ENCODE measurements at places on chromosomes 13 and 19.

DNA sequence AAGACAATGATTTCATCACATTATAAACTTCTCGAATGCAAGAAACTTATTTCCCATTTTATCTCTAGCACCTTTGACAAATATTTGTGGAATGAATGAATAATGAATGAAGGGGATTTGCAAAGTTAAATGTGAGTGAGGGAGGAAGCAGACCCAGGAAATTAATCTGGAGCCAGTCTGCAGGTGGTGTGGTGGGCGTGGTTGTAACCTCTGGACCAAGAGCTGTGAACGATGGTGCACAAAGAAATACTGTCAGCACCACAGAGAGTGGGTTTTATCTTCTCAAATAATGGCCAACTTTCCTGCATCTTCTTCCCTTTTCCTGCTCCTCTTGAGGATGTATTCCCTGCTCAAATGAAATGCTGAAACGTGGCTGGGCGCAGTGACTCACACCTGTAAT is 11.0 kb upstream of the ZNF792 start:
- no peaks in the 10 kb centered on the region for H3K36me3 ChIP-seq
- no peak for DNase-seq
- H3K4me3 ChIP-seq, result no peak overlapping the region
- no peak overlapping the region for H3K27ac ChIP-seq
- H3K4me1 ChIP-seq, result no peaks in the 10 kb centered on the region

DNA sequence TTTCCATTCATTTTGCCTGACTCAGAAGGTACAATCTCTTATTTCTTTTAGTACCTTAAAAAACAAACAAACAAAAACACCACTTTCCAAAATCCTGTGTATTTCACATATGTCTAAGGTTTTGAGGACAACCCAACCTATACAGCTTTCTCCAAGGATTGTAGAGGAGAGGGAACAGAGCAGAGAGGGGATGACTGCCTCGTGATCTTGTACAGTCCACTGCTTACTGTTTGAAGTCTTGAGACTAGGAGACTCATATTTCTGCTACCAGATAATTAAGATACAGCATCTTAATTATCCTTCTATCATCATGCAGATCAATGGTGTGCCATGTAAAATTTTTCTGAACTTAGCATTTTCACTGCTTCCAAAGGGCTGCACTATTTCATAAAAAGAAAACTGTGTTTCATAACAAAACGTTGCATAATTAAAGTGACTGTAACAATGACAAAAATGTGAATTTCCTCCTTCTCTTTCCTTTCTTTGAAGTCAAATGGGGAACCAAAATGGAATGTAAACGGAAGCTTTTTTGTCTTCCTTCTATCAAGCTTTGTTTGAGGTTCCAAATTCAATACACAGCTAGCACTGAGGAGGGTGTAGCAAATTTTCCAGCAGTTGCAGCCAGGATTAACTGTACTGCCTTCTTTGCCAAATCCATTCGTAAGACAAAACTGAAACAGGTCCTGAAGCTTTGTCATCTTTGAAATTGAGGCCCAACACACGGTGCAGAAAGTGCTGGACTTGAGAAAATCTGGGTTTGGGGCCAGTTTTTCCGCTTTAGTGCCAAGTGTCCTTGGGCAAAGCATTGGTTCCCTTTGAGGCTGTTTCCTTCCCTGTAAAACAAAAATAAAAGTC is 34.9 kb upstream of the RCBTB2 start:
- no peaks in the 10 kb centered on the region for H3K27me3 ChIP-seq
- peaks cover 4% of the 10 kb centered on the region for H3K4me1 ChIP-seq

- no peaks in the 10 kb centered on the region for H3K36me3 ChIP-seq
- no peaks in the 10 kb centered on the region for H3K27me3 ChIP-seq
- no peaks in the 10 kb centered on the region for H3K4me1 ChIP-seq
- no peak overlapping the region for H3K27ac ChIP-seq
- DNase-seq, result no peak
Observed at GRCh38 chr19:29013325-29013724, 199.6 kb downstream of the UQCRFS1 start.

DNA sequence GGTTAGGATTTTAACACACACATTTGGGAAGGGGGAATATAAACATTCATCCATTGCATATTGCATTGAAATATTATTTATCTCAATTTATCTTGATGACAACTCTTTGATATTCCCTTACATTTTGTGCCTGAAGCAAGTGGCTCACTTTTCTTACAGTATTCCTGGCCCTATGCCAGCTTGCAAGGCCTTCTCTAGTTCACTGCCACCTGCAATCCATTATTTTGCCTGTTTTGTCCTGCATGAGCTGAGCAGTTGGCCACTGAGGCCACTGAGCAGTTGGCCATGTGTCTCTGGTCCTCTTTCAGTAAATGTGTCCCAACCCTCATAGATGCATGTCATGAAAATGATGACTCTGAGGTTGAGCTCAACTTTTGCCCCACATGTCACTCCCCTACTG is 49.8 kb downstream of the CBY2 start:
- H3K36me3 ChIP-seq, result no peaks in the 10 kb centered on the region
- no peaks in the 10 kb centered on the region for H3K4me1 ChIP-seq
- DNase-seq, result no peak
- H3K27me3 ChIP-seq, result peaks cover 8% of the 10 kb centered on the region

DNA sequence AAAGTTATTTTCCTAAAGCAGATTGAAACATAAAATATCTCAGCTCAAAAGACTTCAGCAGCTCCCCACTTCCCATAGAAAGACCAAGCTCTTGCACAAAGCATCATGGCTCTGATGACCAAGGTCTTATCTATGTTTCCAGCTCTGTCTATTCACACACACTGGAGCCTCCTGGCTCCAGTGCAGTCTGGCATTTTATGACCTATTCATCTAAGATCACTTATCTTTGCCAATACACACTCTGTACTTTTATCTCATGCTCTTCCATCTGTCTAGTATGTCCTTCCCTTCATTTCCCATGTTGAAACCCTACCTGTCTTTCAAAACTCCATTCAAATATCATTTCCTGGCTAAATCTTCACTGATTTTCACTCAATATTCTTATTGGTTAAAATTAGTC is 74.4 kb downstream of the FGF9 start:
- no peaks in the 10 kb centered on the region for H3K27me3 ChIP-seq
- H3K4me3 ChIP-seq, result no peak overlapping the region
- H3K27ac ChIP-seq, result no peak overlapping the region
- peaks cover 9% of the 10 kb centered on the region for H3K4me1 ChIP-seq
- H3K36me3 ChIP-seq, result no peaks in the 10 kb centered on the region
- DNase-seq, result no peak

GRCh38 chr19:16628984-16629691 is 1.1 kb upstream of the MED26 start:
- peak; percentile 72 for DNase-seq
- peaks cover 20% of the 10 kb centered on the region for H3K36me3 ChIP-seq
- 0 out of 2 replicates have a peak, but pooled peaks cover 2% of the 10 kb centered on the region for H3K4me1 ChIP-seq
- no peaks in the 10 kb centered on the region for H3K27me3 ChIP-seq
- H3K27ac ChIP-seq, result peak overlapping the region; percentile 90

GRCh38 chr13:113835461-113836270 is 28.2 kb downstream of the GAS6 start:
- no peak overlapping the region for H3K4me3 ChIP-seq
- peak; percentile 79 for DNase-seq
- peaks cover 58% of the 10 kb centered on the region for H3K36me3 ChIP-seq
- H3K27ac ChIP-seq, result peak overlapping the region; percentile 25

DNA sequence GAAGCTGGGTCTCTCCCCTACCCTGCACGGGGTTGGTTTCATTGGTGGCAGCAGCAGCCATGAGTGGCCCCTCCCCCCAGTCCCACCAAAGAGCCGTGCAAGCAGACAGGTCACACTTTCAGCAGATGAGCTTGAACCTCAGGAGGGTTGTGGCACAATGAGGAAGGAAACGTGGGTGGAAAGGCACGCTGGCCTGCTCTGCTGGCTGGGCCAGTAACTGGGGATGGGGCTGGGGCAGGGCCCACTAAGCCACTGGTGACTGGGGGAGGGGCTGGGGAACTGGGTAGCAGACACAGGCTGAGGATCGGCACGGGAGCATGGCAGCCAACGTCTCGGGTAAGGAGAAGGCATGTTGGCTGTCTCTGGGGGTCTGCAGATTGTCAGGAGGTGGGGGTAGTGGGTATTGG is at the start of gene P2RY11:
Gene P2RY11 (plus strand): TSS at position 289 of the 407 bp plus-strand sequence. CDS start 29 bp downstream, at position 318.
- H3K4me3 ChIP-seq, result no peak within 1 kb of the TSS
- no peak within 1 kb of the TSS for H3K27ac ChIP-seq
- H3K4me1 ChIP-seq, result peaks cover 2% of the 10 kb centered on the region
- H3K36me3 ChIP-seq, result peaks cover 60% of the 10 kb centered on the region

DNA sequence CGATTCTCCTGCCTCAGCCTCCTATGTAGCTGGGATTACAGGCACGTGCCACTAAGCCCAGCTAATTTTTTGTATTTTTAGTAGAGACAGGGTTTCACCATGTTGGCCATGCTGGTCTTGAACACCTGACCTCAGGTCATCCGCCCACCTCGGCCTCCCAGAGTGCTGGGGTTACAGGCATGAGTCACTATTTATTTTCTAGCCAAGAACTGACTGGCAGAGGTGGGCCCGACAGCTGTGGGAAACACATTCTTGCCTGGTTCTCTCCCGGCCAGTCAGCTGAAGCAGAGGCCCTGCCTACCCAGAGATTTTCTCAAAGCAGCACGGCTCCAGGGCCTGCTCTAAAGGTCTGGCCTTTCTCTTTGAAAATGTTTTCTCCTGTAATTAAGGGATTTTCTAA is 108.0 kb downstream of the KCTD15 start:
- H3K4me1 ChIP-seq, result no peaks in the 10 kb centered on the region
- H3K27me3 ChIP-seq, result peaks cover 30% of the 10 kb centered on the region
- H3K4me3 ChIP-seq, result no peak overlapping the region
- H3K27ac ChIP-seq, result no peak overlapping the region
- no peak for DNase-seq

- no peak overlapping the region for H3K4me3 ChIP-seq
- no peak for DNase-seq
- H3K27ac ChIP-seq, result no peak overlapping the region
- peaks cover 20% of the 10 kb centered on the region for H3K27me3 ChIP-seq
Observed at GRCh38 chr13:76971851-76972829, 19.7 kb upstream of the CLN5 start.

- H3K27me3 ChIP-seq, result no peaks in the 10 kb centered on the region
- DNase-seq, result no peak
- no peak overlapping the region for H3K4me3 ChIP-seq
- no peak overlapping the region for H3K27ac ChIP-seq
- peaks cover 2% of the 10 kb centered on the region for H3K4me1 ChIP-seq
Observed at GRCh38 chr13:42109957-42110356, 61.5 kb downstream of the DGKH start.

DNA sequence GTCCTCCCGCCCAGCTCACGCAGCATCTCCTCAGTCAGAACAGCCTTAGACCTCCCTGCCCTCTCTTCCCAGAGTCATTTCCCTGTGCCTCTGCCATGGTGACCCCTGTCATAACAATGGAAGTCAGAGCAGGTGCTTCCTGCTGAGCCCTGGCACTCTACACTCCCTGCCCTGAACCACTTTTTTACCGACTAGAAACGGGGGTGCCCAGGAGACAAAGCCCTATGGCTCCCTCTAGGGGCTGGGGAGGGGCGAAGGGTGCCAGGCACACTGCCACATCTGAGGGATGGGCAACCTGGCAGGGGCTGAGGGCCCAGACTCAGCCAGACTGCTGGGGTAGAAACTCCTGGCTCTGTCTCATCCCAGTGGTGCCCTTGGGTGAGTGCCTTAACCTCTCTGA is 16.4 kb downstream of the ZNF574 start:
- no peak overlapping the region for H3K4me3 ChIP-seq
- no peaks in the 10 kb centered on the region for H3K36me3 ChIP-seq
- no peak overlapping the region for H3K27ac ChIP-seq
- DNase-seq, result no peak
- peaks cover 12% of the 10 kb centered on the region for H3K4me1 ChIP-seq

DNA sequence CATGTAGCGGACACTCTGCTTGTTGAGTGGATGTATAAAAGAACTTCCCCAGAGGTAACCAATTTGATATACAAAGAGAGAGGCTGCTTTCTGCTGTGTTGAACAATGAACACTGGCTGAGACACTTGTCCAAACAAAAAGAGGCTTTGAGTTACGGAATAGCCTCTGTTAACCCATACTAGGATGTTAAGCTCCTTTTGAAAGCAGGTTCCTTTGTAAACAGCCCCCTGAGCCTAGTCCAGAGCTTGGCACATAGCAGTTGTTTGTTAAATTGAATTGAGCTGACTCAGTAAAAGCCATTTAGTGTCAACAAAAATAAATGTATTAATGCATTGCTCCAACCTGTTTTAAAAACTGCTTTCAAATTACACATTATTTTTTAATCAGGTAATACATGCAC is 200.1 kb downstream of the MZT1 start:
- H3K4me3 ChIP-seq, result no peak overlapping the region
- DNase-seq, result no peak
- no peaks in the 10 kb centered on the region for H3K27me3 ChIP-seq
- H3K36me3 ChIP-seq, result no peaks in the 10 kb centered on the region
- no peaks in the 10 kb centered on the region for H3K4me1 ChIP-seq

DNA sequence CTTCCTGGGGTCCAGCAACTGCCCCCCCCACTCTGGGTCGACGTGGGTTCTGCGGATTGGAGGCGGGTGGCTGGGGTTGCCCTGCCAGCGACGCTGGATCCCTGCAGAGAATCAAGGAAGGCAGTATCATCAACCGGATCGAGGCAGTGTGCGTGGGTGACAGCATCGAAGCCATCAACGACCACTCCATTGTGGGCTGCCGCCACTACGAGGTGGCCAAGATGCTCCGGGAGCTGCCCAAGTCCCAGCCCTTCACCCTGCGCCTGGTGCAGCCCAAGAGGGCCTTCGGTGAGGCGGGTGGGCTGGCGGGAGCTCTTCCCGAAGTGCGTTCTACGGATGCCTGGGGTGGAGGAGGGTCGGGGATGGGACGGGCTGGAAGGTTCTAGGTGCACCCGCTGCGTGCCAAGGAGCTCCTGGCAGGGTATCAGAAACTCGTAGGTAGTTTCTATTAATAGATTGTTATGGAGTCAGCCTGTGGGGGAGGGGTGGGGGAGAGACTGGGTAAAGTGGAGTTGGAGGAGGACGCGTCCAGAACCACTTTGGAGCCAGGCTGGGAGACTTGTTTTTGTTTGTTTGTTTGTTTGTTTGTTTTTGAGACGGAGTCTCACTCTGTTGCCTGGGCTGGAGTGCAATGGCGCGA is 1.5 kb downstream of the GIPC3 start:
- no peak overlapping the region for H3K27ac ChIP-seq
- no peaks in the 10 kb centered on the region for H3K4me1 ChIP-seq
- no peak for DNase-seq
- H3K36me3 ChIP-seq, result no peaks in the 10 kb centered on the region

DNA sequence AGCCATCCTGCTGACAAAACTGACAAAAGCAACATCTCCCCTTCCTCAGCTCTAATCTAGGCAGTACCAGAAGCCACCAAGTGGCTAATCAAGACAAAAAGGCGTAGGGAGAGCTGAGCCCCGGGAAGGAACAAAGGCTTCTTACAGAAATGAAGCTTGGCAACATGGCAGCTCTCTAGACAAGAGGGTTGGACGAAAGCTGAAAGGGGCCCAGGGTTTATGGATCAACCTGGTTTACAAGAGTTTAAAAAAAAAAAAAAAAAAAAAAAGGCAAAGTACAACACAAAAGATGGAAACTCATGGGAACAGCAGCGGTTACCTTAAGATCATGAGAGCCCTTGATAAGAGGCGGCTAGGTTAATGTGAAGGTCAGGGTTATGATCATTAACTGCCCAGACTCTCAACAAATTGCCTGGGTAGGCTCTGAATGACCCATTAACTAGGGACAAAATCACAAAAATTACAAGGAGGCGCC is 14.0 kb downstream of the ZC3H4 start:
- peaks cover 7% of the 10 kb centered on the region for H3K4me1 ChIP-seq
- DNase-seq, result no peak
- no peak overlapping the region for H3K4me3 ChIP-seq
- no peak overlapping the region for H3K27ac ChIP-seq
- no peaks in the 10 kb centered on the region for H3K27me3 ChIP-seq
